ENCODE measurements at places on chromosomes 3 and 15. TPM values are rescaled to one million over a fixed set of nuclear protein-coding genes. Genes with fewer than 3 reads are reported as not detected.
A peak's percentile ranks its signal among the peaks of the same experiment; 100 is the strongest.

DNA sequence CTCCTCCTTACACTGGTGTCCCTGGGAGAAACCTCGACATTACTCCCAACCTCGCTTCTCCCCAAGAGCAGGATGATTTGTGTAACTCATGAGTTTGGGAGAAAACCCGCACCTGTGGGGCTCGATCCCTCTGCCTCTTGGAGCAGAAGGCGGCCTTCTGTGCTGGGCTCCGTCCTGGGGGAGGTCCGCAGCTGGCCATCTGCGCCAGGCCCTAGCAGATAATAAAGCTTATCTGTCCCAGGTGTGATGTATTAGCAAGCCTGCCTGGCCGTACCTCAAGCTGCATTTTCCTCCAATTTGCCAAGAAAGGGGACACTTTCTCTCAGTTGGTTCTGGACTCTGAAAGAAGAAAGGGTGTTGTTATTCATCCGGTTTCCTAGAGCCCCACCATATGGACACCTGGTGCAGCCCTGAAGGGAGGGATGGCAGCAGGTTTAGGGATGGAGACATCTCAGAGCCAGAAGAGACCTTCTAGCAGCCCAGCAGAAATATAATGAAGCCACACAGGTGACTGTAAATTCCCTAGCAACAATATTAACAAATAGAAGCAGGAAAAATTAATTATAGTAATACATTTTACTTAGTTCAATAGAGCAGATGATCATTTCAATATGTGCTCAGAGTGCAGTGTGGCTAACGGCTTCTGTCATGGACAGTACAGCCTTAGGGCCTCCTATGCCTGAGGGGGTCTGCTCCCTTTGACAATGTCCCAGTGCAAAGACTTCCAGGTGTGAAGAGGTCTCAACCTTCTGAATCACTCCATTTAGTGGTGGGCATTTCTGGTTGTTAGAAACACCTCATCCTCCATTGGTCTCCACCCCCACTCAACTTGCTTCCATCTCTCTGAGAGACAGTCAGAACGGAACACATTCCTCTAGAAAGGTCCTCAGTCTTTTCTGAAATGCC is 94.8 kb downstream of the CPN2 start:
- no peaks in the 10 kb centered on the region for H3K4me1 ChIP-seq
- DNase-seq: no peak
- H3K36me3 ChIP-seq: no peaks in the 10 kb centered on the region
- H3K27ac ChIP-seq: no peak overlapping the region
- H3K27me3 ChIP-seq: peaks cover 40% of the 10 kb centered on the region

GRCh38 chr3:14238356-14238755 is 59.7 kb downstream of the LSM3 start:
- H3K27me3 ChIP-seq: no peaks in the 10 kb centered on the region
- H3K27ac ChIP-seq: no peak overlapping the region
- peaks cover 20% of the 10 kb centered on the region for H3K4me1 ChIP-seq
- H3K4me3 ChIP-seq: no peak overlapping the region
- DNase-seq: no peak

DNA sequence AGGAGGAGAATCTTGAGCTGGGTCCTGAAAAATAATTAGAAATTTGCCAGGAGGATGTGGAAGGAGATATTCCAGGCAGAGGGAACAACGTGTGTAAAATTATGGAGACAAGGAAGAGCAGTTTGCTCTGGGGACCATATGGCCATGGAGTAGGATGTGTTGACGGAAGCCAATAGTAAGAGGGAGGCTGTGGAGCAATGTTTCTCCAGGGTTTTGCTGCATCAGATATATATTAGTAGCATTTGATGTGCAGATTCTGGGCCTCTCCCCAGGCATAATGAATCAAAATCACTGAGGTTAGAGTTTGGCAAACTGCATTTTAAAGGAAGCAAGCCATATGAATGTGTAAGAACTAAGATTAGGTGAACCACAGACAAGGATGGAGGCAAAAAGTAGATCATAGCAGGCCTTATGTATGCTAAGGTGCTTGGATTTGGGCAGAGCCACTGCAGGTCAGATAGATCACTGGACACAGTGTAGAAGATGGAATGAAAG is 192.9 kb upstream of the IL12A start:
- H3K36me3 ChIP-seq: no peaks in the 10 kb centered on the region
- no peak overlapping the region for H3K27ac ChIP-seq
- H3K27me3 ChIP-seq: no peaks in the 10 kb centered on the region
- peaks cover 27% of the 10 kb centered on the region for H3K4me1 ChIP-seq

Gene DUOX2
- polyA plus RNA-seq: not detected

Gene SST
- polyA plus RNA-seq: not detected

- H3K4me1 ChIP-seq: no peaks in the 10 kb centered on the region
- H3K4me3 ChIP-seq: no peak overlapping the region
- H3K27me3 ChIP-seq: peaks cover 23% of the 10 kb centered on the region
- H3K27ac ChIP-seq: no peak overlapping the region
- H3K36me3 ChIP-seq: no peaks in the 10 kb centered on the region
Measured at GRCh38 chr15:40500568-40501330, 30.0 kb downstream of the CHST14 start.

- peak overlapping the region; percentile 8 for H3K4me3 ChIP-seq
- peaks cover 51% of the 10 kb centered on the region for H3K4me1 ChIP-seq
- no peaks in the 10 kb centered on the region for H3K36me3 ChIP-seq
- peak overlapping the region; percentile 95 for H3K27ac ChIP-seq
Measured at GRCh38 chr15:78065284-78065872, 12.1 kb downstream of the TBC1D2B start.

Gene TNFAIP8L3
- 0.29 TPM for polyA plus RNA-seq

Gene TMEM89
- polyA plus RNA-seq: 0.15 TPM

GRCh38 chr3:197015790-197016736 is 13.6 kb downstream of the MELTF start:
- H3K4me1 ChIP-seq: no peaks in the 10 kb centered on the region
- no peak overlapping the region for H3K4me3 ChIP-seq
- DNase-seq: no peak
- H3K36me3 ChIP-seq: no peaks in the 10 kb centered on the region

- H3K27me3 ChIP-seq: no peaks in the 10 kb centered on the region
- H3K4me1 ChIP-seq: 0 out of 2 replicates have a peak, but pooled peaks cover 3% of the 10 kb centered on the region
- no peak overlapping the region for H3K4me3 ChIP-seq
- DNase-seq: peak; percentile 43
- no peaks in the 10 kb centered on the region for H3K36me3 ChIP-seq
- H3K27ac ChIP-seq: no peak overlapping the region
Measured at GRCh38 chr3:107676469-107677309, 153.9 kb downstream of the BBX start.

DNA sequence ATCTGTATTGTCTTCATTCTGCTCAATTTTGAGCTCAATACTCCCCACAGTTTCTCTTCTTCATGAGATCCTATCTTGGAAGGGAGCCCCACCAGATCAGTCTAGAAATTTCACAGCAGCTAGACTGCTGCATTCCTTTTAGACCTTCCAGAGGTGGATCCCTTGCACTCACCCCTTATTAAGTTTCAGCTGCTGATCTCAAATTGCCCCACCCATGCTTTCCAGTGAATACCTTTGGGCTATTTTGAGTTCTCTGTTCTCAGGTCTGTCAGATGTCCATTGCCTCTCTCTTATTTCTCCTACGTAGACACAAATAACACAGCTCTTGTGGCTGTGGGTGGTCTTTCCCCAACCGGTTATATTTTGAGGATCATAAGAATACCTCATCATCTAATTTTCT is 60.8 kb downstream of the GPR156 start:
- H3K27me3 ChIP-seq: peaks cover 2% of the 10 kb centered on the region
- H3K27ac ChIP-seq: no peak overlapping the region
- DNase-seq: no peak
- no peaks in the 10 kb centered on the region for H3K4me1 ChIP-seq

Measured in IMR-90 (cell line).